ENCODE measurements at places on chromosomes 12 and 14.
A peak's percentile ranks its signal among the peaks of the same experiment; 100 is the strongest.

DNA sequence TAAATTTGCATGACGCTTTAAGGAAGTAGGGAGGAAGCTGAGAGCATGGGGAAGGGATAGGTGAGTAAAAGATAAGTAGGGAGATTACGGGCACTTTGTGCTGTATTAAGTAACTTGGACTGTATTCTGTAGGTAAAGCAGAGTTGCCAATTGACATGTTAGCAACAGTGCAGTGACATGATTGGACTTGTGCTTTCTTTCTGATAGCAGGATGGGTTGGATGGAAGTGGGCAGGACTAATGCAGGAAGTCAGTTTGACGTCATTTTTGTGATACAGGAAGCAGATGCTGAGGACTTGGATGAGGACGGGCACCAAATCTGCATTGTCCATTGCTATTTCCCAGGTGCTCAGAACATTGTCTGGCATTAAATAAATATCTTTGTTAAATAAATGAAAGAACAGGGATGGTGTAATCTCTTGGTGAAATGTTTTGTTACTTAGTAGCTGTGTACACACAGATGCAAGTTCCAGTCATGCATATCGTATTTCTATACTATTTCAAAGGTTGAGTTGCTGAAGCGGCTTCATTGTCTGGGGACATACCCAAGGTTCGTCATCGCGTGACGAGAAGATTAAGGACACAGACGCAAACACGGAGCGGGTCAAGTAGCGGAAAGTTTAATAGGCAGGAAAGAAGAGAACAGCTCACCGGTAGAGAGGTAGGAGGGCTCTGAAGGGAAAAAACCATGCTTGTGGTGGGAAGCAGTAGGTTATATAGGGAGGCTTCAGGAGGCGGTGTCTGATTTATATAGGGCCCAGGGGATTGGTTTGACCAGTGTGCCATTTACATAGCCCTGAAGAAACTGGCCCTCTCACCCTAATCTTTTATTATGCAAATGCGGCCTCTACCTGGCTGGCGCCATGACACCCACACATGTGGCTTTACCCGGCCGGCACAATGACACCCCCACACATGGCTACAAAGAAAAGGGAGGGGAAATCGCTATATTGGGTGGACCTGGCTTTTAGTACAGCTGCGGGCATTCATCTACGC, 30.7 kb downstream of the GUCY2C start:
- no peak for DNase-seq

DNA sequence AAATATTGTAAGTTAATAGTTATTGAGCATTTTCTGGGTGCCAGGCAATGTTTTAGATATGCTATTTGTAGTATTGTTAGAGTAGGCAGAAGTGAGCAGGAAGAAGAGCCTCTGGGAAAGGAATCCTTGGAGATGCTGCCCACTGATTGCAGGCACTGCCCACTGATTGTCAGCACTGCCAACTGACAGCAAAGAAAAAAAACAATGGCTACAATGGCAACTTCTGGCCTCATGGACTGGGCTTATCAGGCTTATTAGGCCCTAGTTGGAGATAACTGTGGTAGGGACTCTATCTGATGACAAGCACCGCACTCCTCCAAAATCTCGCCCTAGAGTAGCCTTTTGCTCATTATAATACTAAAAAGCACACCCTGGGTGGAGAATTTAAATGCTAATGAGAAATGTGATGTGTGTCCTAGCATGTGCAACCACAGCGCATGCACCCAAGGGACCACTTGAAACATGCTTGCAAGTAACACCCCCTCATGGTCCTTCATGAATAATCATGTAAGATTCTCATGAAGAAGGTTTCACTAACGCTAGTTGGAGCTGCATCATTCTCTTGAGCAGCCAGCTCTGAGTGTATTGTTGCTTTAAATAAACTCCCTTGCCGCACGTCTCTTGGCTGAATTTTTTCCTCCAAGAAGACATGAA, 103.5 kb upstream of the PPP4R3A start:
- DNase-seq, result no peak

GRCh38 chr12:124227951-124228711, 66.8 kb upstream of the RFLNA start:
- no peak for DNase-seq

DNA sequence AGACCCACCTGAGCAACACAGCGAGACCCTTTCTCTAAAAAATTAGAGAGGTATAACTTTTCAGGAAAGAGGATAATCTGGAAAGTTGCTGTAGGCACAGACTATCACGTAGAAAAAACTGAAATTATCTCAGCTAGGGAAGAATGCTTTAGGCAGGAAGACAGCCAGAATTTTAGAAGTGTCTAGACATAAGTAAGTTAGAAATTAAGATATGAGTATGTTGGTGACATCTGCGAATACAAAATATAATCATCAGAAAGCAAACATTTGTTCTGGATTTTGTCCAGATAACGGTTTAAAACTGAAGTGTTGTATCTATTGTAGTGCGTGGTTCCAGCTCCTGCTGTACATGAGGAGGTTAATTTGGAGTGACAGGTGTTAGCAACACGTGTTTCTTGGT, 123.2 kb downstream of the FBXL14 start:
- DNase-seq, result peak; percentile 57

- no peak for DNase-seq
Observed at GRCh38 chr14:84969501-84969900, 560.4 kb upstream of the FLRT2 start.

- no peak for DNase-seq
Observed at GRCh38 chr12:126067626-126068329, 1002.5 kb downstream of the AACS start.

DNA sequence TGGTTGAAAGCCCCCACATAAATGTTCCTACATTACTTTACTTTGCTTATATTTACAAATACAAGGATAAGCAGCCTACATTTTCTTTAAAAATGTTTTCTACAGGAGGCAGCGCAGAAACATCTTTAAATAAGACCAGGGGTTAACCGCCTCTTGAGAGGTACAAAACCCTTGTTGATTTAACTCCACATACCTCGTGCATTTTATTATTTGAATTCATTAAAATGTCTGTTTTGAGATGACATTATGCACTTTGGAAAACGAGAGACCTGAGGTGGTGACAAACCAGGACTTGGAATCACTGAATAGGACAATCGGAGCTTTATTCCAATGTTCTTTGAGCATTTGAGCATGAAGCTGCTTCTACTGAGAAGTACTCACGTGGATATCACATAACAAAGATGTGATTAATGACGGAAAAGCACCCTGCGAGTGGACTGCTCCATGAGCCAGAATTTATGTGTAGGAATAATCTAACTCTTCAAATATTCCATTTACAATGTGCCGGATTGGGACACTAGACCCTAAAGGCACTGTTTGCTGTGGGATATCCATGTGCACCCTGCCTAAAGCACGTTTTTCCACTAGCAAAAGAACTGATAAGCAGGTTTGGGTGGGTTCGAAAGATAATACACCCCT, 746 bp upstream of the DUSP16 start:
- peak; percentile 8 for DNase-seq

DNA sequence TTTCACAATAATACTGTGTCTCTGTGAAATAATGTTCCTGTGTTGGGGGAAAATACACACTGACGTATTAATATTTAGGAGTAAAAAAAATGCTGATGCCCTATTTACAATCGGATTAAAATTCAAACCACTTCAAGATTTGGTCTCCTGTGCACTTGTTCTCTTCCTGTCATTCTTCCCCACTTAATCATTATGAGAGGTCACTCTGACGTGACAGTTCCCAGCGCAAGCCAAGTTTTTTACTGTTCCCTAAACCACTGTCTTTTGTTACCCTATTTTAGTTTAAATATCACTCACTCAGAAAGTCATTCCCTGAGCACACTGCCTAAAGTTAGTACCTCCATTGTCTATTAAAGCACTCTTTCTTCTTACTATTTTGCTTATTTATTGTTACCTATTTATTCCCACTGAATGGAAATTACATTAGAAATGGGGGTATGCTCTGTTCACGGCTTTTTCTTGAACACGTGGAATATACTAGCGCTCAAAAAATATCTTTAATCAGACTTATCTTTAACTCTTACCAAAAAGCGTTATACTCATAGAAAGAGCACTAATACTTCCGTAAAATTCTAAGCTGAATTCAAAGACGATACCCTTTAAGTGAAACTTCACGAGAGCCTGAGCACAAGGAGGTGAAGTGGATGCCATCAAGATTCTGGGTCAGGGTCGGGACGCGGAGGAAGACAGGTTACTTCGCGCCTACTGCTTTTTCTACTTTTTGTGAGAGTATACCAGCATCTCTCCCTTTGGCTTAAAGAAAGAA, 670 bp upstream of the PSMA3 start:
- DNase-seq, result peak; percentile 57

DNA sequence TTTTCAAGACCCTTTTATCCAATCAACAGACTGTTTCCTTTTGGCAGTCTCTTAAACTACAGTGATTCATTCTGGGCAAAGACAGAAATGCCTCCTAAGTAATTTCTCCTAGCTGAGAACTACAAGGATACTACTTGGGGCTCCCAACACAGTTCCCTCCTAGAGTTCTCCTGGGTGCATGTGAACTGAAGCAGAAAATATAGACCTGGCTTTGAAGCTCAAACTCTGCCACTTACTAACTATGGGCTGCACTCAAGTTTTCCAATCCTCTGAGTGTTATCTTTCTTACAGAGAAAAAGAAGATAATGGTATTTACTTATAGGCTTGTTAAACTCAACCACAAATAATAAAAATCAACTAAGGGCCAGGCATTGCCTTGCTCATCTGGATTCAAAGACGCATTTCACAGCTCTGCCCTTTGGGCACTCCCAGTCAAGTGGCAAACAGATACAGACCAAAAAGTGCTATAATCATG, 97.6 kb downstream of the EFCAB11 start:
- peak; percentile 56 for DNase-seq

DNA sequence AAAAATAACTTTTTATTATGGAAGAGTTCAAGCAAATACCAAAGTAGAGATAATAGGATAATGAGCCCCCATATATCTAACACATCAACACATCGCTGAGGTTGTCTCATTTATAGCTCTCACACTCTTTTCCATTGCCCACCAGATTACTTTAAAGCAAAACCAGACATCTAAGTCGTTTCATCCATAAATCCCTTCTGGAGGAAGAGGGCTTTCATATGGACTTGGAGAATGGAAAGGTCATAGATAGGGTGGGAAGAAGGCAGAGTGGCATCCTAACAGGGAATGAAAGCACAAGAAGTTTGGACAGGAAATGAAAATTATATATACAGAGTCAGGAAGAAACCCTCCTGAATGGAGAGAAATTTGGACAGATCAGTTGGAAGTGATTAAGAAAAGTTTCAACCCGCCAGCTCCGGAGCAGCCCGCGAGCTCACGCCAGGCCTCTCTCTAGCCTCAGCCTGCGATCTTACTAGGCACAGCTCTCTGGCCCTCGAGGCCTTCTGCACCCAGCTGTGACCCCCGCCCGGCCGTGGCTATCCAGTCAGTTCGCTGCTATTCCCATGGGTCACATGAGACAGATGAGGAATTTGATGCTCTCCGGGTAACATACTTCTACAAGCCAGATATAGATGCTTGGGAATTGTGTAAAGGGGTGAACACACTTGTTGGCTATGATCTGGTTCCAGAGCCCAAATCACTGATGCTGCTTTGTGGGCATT, 48.4 kb upstream of the NID2 start:
- DNase-seq, result peak; percentile 74

GRCh38 chr12:111193067-111193466, 175.8 kb downstream of the PHETA1 start:
- no peak for DNase-seq

GRCh38 chr14:61610900-61611299, 84.4 kb upstream of the HIF1A start:
- peak; percentile 55 for DNase-seq

GRCh38 chr12:62627181-62627580, 160.6 kb downstream of the MON2 start:
- no peak for DNase-seq

DNA sequence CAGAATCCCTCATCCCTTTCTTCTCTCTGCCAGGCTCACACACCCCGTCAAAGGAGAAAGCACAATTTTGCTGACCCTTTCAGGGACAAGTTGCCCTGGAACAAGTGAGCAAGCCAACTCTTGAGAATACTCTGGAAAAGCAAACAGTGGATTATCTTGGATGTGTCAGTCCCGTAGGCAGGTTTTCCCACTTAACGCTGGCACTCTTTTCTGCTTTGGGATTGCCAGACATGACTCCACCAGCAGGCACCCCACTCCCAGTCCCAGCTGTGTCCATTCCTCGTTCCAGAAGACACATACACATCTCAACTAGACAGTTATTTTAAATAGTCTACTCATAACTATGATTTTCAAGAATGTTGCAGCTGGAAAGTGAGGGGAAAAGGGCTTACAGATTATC, 145.5 kb upstream of the CDKN3 start:
- DNase-seq, result no peak

- DNase-seq, result peak; percentile 61
Observed at GRCh38 chr12:29309320-29309902, 71.6 kb downstream of the ERGIC2 start.

DNA sequence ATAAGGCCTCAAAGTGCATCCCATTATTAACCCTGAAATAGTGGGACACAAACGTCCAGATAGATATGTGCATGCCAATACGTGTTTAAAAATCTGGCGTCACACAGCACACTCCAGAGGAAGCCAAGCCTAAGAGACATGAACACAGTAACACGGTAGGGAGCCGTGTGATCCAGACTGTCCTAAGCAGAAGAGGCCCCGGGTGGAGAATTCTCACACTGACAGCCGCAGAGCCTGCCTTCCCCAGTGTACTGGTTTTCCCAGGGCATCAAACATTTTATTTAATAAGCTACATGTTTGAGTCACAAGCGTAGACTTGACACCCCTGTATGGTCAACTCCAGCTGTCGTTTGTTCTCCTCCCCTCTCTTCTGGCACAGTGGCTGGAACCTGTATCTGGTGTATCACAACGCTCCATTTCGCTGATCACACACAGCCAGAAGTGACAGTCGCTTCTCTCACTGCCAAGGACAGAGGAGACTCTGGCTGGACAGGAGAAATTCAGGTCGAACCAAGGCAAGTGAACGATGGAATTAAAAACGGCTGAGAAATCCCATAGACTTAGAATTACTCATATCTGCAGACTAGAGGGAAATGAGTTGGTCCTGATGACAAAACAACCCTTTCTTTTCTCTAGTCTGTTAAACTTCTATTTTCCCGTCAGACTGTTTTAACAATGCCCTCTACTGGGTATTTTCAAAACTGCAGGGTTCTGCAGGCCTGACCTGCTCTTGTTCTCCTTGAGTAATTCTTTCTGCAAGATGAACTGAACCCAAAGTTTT, 359.9 kb downstream of the RGS6 start:
- DNase-seq, result peak; percentile 78

GRCh38 chr14:61145034-61145902, 135.9 kb downstream of the TMEM30B start:
- peak; percentile 87 for DNase-seq

DNA sequence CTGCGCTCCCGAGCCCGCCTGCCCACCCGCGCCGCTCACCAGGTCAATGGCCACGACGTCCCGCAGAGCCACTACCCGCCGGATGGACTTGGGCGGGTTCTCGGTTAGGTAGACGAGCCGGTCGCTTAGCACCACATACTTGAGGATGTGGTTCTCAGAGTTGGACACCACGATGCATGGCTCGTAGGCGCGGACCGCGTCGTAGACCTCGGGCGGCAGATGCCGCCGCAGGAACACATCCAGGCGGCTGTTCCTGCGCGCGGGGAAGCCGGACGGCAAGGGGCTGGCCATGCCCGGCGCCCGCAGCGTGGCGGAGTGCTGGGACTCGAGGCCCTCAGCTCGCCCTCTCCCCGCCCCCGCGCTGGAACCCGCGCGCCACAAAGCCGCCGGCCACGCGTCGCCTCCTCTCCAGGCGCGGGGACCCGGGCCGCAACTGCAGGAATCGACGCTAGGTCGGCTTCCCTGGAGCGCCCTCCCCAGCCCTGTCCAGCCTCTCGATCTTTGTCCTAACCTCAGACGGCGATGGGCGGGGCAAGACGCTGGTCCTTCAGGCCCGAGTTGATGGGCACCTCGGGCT, at the start of gene C12orf56:
TSS of gene C12orf56 (minus strand) at position 484 of the 577 bp plus-strand sequence. CDS start at position 291, 193 bp downstream.
- no peak for DNase-seq

GRCh38 chr12:57459750-57460467, at the start of gene GLI1:
Gene GLI1, plus strand, starts transcription at chr12:57459785. Its CDS starts 3,907 bp downstream, at chr12:57463692.
- DNase-seq, result no peak
